Right lobe of liver (tissue), 6 donors: ENCODE measurements at places on chromosomes 16 and 17. TPM values are rescaled to one million over a fixed set of nuclear protein-coding genes. Genes with fewer than 3 reads are reported as not detected.

PPP1R27 gene
- 0.40 TPM for total RNA-seq

KRTAP4-3 gene
- total RNA-seq = not detected

CNGB1 gene
- not detected for total RNA-seq

GRCh38 chr16:67942200-67942509 lies 1.8 kb downstream of the LCAT start:
- H3K27me3 ChIP-seq = no peaks in the 10 kb centered on the region
- no peaks in the 10 kb centered on the region for H3K36me3 ChIP-seq
- H3K27ac ChIP-seq = peak overlapping the region; percentile 21
- peaks cover 23% of the 10 kb centered on the region for H3K4me1 ChIP-seq
- peak overlapping the region; percentile 64 for H3K4me3 ChIP-seq

DNA sequence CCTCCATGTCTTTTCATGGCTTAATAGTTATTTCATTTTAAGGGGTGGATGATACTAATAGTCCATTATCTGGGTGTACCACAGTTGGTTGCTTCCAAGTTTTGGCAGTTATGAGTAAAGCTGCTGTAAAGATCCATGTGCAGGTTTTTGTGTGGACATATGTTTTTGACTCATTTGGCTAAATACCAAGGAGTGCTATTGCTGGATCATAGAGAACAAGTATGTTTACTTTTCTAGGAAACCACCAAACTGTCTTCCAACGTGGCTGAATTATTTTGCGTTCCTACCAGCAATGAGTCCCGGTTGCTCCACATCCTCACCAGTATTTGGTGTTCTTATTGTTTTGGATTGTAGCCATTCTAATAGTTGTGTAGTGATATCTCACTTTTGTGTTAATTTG lies 181.9 kb downstream of the SPECC1 start:
- no peaks in the 10 kb centered on the region for H3K4me1 ChIP-seq
- no peak for DNase-seq
- H3K27ac ChIP-seq = no peak overlapping the region
- H3K36me3 ChIP-seq = no peaks in the 10 kb centered on the region
- no peak overlapping the region for H3K4me3 ChIP-seq

DNA sequence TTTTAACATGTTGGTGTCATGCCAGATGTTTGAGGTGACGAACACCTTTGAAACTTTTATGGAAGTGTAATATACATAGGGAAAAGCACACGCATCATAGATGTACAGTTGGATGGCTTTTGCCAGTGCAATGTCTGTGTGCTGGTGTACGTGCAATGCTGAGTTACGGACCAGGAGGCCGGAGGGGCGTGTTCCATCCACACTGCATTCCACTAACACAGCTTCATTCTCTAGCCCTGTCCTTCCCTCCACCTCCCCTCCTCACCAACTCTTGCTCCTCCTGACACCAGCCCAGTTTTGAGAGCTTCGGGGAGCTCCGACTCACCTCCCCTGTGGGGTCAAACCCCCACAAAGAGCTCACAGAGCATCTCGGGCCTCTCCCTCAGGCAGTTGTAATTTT lies 358.8 kb downstream of the C16orf95 start:
- H3K27me3 ChIP-seq = no peaks in the 10 kb centered on the region
- H3K4me3 ChIP-seq = no peak overlapping the region
- no peak for DNase-seq
- H3K36me3 ChIP-seq = no peaks in the 10 kb centered on the region
- H3K27ac ChIP-seq = no peak overlapping the region

DNA sequence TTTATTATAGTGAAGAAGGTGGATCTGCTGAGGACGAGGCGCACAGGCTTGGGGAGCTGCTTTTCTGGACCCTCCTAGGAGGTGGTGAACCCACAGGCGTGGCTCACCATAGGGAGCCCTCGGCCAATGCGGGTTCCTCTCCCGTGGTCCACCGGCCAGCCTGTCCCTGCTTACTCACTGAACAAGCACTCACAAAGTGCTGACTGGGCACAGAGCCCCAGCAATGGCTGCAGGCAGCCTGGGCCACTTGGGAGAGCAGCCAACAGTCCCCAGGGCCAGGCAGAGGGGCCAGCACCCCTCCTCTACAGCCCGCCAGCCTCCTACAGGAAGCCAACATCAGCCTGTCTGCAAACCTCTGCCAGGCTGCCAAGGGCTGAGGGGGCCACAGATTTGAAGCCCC lies 19.1 kb upstream of the NCBP3 start:
- no peaks in the 10 kb centered on the region for H3K4me1 ChIP-seq
- no peaks in the 10 kb centered on the region for H3K36me3 ChIP-seq
- no peak overlapping the region for H3K4me3 ChIP-seq
- no peak for DNase-seq
- no peaks in the 10 kb centered on the region for H3K27me3 ChIP-seq

DNA sequence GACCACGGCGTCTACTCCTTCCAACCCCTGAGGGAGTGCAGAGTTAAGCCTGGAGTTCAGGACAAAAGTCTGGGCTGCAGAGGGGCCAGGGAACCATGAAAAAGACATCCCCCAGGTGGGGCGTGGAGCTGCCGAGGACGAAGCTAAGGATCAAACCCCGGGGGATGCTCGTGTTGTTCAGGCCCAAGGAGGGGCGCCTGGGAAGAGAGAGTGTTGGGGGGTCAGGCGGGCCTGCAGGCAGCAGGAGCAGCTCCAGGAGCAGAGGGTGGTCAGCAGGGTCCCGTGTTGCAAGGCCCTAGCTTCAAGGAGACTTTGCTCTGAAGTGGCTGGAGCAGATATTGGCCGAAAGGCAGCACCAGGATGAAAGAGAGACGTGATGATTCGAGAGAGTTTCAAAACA lies 26.7 kb downstream of the NECAB2 start:
- H3K27ac ChIP-seq = no peak overlapping the region
- no peaks in the 10 kb centered on the region for H3K4me1 ChIP-seq
- H3K36me3 ChIP-seq = no peaks in the 10 kb centered on the region
- no peaks in the 10 kb centered on the region for H3K27me3 ChIP-seq
- no peak for DNase-seq
- no peak overlapping the region for H3K4me3 ChIP-seq

DNA sequence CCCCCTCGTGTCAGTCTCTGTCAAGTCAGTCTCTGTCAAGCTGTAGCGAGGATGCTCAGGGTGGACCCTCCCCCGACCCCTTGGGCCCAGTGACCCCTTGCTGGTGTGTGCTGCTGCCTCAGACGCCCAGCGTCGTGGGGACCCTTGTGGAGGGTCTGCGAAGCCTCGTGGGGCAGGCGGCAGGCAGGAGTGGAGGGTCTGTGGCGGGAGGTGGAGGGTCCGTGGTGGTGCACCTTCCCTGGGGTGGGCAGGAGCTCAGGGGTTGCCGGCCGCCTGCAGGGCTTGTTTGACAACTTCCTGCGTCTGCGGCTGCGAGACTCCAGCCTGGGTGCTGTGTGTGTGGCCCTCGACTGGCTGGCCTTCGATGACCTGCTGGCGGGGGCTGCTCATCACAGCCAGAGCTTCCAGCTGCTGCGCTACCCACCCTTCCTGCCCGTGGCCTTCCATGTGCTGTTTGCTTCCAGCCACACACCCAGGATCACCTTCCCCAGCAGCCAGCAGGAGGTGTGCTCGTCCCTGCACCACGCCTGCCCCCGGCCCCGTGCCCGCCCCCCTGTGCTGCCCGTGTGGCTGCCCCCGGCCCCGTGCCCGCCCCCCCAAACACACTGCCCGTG lies 5.6 kb downstream of the GNG13 start:
- H3K4me1 ChIP-seq = no peaks in the 10 kb centered on the region
- H3K27me3 ChIP-seq = no peaks in the 10 kb centered on the region
- no peak overlapping the region for H3K4me3 ChIP-seq
- H3K36me3 ChIP-seq = no peaks in the 10 kb centered on the region
- DNase-seq = no peak
- no peak overlapping the region for H3K27ac ChIP-seq

- no peaks in the 10 kb centered on the region for H3K27me3 ChIP-seq
- no peak for DNase-seq
- no peaks in the 10 kb centered on the region for H3K4me1 ChIP-seq
- H3K27ac ChIP-seq = no peak overlapping the region
Observed at GRCh38 chr17:58189436-58190146, 2.9 kb upstream of the EPX start.
